Left lobe of liver (tissue), 2 donors: ENCODE measurements at places on chromosomes 13 and 19. TPM values are rescaled to one million over a fixed set of nuclear protein-coding genes. Genes with fewer than 3 reads are reported as not detected.

Gene IGLON5
- 0.86 TPM for total RNA-seq

Gene PDX1
- 0.70 TPM for total RNA-seq

Gene ADM5
- 0.86 TPM for total RNA-seq

Gene FCER2
- total RNA-seq = 0.45 TPM

Gene WASF3
- total RNA-seq = 8.5 TPM

Gene FGF21
- total RNA-seq = 0.75 TPM

Gene DCT
- total RNA-seq = 0.30 TPM

Gene ABHD8
- 18.4 TPM for total RNA-seq

GRCh38 chr13:97880311-97880675 lies 73.2 kb upstream of the IPO5 start:
- no peak for DNase-seq

DNA sequence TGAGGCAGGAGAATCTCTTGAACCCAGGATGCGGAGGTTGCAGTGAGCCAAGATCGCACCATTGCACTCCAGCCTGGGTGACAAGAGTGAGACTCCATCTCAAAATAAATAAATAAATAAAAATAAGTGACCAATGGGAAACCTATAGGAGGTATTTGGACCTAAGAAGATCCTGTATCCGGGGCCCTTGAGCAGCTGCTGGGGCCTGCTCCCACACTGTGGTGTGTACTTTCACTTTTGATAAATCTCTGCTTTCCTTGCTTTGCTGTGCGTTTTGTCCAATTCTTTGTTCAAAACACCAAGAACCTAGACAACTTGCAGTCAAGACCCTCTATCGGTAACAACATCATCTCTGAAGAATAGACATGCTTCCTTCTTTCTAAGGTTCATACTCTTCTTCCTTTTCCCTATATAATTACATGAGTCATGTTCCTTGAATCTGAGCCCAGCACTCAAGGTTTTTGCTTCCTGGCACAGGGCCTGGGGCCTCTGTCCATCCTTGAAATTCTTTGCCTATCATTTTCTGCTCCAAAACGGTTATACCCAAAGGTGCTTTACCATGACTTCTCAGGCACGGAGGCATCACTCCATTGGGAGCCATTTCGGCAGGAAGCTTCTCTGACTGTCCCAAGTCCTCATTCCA lies 14.2 kb upstream of the PNMA8C start:
- DNase-seq = no peak

DNA sequence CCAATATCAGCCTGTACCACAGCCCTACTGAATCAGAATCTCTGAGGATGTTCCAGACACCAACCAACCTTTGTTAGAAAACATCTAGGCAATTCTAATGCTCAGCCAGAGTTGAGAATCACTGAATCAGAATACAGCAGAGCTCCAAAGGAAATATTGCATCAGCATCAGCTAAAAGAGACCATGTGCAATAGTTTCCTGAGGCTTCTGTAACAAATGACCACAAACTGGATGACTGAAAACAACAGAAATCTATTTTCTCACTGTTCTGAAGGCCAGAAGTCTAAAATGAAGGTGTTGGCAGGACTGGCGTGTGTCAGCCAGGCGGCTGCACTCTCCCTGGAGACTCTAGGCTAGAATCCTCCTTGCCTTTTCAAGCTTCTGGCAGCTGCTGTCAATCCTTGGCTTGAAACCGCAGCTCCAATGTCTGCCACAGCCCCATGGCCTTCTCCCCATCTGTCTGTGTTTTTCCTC lies 1.2 kb upstream of the DCT start:
- no peak for DNase-seq

- peak; percentile 97 for DNase-seq
Measured at GRCh38 chr19:18385675-18386542, at the start of gene GDF15. GDF15 (plus strand) TSS chr19:18386158; CDS start chr19:18386190, 32 bp downstream.

DNA sequence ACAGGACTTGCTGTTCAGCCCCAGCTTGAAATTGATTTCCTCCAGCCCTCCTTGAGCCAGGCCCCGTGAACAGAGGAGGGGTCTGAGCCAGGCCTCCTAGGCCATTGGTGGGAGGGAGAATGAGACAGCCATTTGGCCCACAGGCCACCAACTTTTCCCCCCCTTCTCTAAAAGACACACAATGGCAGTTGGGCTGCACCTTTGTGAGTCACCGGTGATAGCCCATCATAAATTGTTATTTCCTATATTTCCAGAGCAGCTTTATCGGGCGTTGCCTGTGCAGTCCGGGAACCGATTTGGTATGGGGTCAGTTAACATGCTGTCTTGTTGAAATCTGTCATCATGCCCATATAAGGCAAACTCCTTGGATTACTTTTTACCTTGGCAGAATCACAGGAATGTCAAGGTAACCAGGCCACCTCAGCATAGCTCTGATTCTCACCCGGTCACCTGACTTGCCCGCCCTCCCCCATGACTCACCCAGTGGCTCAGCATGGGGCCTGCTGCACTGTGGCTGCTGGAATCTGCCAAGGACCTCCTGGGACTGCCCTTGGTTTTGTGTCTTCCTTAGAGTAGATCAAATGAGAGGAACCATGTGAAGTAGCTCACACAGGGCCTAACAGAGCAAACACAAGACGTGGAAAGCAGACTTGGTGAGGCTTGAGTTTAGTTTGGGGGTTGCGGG lies 36.1 kb downstream of the ACTN4 start:
- DNase-seq = peak; percentile 84

- no peak for DNase-seq
Measured at GRCh38 chr19:55305491-55305890, 19.6 kb downstream of the TMEM150B start.

DNA sequence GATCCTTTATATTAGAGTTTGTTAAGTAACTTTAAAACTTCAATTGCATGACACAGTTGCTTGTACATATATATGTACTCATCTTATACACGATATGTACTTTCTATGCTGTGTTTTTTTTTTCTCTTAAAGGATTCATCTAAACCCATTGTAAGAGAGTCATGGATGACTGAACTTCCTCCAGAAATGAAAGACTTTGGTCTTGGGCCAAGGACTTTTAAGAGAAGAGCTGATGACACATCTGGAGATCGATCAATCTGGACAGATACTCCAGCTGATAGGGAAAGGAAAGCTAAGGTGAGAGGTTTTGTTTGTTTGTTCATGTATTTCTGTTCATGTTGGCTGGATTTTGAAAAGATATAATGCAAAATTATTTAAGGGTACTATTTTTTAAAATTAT lies 26.0 kb downstream of the GPALPP1 start:
- DNase-seq = no peak

DNA sequence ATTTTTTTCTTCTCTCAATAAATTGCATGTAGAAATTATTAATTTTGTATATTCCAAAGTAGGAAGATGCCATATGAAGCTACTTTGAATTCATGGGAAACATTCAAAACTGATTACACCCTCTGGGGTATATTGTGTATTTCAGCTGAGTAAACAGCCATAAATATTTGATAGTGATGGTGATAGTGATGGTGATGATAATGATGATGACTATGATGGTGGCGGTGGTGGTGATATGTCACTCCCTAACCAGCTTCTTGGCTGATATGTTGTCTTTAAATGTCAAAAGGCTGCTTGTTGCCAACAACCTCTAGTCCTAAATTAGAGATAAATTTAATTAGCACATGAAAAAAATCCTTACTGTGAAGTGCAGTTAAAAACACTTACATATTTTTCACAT lies 102.0 kb downstream of the LRCH1 start:
- no peak for DNase-seq

DNA sequence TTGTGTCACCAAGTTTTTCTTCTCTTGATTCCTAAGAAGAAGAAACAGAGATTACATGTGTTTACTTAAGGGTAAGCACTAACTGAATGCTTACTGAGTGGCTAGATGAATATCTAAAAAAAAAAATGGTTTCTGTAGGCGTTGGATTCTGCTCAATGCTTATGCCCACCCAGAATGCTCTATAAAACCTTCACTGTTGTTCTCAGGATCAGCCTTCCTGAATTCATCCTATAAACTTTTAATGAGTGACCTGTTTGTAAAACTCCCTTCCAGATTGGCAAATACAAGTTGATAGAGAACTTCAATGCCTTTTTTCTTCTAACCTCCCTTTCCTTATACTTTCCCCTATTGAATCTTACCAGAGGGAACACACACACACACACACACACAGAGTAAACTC lies 90.2 kb downstream of the NDFIP2 start:
- no peak for DNase-seq

- DNase-seq = no peak
Measured at GRCh38 chr13:113508521-113509254, 18.2 kb upstream of the DCUN1D2 start.

- no peak for DNase-seq
Measured at GRCh38 chr19:35099897-35100275, 15.7 kb upstream of the FXYD3 start.

- DNase-seq = no peak
Measured at GRCh38 chr19:5202553-5202952, 138.1 kb downstream of the PTPRS start.

DNA sequence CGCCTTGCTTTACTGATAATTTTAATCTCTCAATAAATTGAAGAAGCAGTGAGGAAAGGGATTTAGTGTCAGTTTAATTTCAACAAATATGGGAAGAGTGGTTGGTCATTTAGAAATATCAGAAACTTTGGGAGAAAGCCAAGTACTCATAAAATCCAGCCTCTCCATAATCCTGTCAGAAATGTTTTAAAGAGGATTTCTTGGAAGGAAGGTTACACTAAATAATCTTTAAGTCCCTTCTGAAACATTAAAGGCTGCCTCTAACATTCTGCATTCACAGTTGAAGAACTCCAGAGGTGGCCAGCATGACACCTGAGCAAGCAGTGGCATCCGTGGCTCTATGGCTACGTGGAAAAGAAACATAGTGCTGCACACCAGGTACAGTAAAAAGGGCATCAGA lies 378.5 kb downstream of the ENOX1 start:
- DNase-seq = no peak

DNA sequence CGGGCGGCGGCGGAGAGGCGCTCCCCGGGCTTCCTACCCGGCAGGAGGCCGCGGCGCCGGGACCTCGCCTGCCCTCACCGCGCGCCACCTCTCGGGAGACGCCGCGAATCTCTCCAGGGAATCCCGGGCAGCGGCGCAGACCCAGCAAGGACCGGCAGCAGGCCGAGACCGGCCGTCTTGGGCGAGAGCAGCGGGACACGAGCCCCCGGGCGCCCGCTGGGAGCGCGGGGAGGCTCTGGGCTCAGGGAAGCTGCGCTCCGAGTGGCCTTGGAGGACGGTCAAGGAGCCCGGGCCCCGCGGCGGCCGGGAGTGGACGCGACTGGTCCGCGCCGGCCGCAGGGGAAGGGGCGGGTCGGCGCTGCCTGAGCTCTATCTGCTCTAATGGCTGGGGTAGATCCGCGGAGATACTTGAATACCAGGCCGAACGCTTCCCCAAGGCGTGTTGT lies 14.7 kb downstream of the CDX2 start:
- DNase-seq = peak; percentile 74
